ENCODE measurements at places on chromosomes 11 and 22.

DNA sequence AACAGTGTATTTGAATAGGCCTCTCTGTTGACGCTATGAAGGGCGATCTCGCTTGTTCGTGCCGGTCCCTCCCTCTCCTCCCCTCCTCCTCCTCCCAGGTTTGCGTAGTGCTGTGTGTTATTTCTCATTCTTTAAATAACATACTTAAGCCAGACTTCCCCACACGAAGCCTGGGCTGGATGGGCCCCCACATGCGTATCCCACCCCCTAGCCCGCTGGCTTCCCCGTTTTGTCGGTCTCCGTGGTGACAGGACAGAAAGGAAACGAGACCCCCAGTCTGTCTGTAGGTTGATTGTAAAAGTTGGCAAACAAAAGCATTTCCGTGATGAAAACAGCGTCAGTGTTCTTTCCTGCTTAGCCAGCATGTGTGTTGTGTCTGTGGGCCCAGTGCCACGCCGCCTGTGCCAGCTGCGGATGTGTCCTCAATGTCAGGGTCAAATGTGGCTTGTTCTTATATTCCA is 27.3 kb downstream of the FAM118A start:
- DNase-seq = peak; percentile 25

DNA sequence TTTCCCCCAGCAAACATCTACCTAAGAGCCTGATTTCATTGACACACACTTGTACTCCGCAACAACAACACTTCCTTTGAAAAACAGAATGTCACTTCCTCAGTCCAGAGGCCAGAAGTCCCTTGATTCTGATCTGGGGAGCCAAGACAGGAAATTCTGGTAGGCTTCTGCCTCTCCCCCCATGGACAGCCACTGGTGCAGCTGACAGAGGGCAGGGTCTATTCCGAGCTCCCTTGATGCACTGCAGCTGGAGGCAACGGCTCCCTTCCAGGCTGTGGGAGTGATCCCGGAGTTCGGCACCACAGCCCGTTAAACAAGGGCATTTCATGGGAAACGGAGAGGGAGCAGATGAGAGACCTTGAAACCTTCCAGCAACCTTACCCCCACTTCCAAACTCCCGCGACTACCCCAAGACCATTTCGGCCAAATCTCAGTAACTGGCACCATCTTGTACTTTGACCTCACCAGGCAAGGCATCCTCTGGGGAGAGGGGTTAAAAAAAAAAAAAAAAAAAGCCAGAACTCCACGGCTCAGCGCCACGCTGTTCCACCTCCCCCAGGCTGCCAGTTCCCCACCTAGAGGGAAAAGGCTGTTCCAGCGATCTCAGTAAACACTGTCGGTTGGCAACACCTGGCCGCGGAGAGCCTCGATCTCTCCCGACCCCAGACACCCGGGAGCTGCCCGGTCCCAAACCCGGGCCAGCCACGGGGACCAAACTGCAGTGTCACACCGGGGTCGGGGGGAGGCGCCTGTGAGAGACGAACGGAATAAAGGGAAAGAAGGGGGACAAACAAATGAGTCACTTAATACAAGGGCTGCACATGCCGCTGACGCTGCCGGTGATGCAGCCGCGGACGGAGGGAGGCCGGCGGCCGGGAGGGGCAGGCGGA is 1.1 kb downstream of the GAB2 start:
- DNase-seq = peak; percentile 61

DNA sequence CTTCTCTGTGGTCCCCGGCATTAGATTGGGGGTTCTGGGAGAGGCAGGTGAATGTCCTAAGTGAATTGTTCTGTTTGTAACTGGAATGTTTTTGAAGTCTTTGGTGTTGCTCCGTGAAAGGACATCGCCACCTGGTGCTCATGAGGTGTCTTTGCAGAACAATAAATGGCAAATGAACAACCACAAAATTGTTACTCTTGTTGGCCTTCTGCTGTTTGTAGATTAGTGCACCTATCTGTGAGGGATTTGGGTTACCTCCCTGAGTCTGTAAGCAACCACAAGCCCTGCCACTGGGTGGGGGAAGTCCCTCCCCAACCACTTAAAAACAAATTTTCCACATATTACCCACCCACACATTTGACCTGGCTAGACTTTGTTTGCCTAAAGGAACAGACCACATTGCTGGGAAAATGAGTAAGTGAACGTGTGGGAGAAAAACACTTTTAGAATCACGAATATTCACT is 4.7 kb downstream of the MPEG1 start:
- no peak for DNase-seq

- no peak for DNase-seq
These were observed 247.1 kb downstream of the C11orf87 start for GRCh38 chr11:109668973-109669634.

DNA sequence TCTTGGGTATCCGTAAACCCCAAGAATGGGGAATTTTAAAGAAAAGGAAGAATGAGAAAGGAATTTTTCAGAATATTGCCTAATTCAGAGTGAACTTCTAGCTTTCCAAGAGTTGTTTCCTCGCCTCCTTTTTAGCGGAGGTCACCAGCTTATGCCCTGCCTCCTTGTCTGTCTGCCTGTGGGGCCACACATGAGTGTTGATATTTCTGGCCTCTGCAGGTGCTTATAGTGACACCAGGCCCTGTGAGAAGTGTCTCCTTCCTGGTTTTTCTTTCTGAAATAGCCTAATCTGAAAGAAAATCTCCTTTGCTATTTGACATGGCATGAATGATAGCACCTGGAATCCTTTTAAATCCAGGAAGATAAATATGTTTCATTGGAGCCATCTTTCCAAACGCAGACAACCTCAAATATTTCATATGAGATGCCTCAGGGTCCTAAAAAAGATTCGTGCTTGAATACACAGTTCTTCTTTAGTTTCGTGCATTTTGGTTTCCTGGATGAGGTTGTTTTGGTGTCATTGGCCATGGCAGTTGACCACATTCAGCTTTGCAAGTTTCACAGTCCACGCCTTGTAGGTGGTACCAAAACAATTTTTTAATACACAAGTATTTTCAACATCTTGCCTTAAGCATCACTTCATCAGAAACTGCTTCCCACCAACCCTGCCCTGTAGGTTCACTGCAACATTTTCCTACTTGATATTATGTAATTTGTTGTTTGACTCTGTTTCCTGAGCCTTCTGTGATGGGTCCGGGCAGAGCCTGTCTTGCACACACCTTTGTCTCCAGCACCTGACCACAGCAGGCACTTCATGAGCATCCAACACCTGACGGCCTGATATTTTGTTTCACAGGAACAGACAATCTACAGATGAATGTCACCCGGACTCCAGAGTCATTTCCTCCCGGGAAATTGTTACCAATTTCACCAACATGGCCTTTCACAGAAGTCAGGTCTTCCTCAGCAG is 159.4 kb downstream of the C11orf91 start:
- DNase-seq = no peak

Measured in amygdala (tissue), 56 donors.